ENCODE measurements at places on chromosomes 4 and X.

DNA sequence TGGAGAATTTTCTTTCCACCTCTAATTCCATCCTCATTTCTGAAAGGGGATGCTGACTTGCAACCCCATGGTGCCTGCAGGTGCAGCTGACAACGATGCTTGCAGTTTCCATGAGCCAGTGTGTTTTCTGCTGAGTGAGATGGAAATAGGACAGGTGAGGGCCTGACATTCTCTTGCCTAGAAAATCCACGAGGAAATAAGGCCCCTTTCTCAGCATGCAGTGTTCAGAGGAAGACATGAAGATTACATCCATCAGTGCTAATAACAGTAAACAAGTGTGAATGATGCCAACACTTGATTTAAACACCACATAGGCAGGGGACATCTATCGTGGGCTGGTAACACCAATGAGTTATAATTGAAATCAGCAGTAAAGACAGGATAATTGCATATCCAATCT is 237.3 kb downstream of the NLGN4X start:
- DNase-seq: no peak

DNA sequence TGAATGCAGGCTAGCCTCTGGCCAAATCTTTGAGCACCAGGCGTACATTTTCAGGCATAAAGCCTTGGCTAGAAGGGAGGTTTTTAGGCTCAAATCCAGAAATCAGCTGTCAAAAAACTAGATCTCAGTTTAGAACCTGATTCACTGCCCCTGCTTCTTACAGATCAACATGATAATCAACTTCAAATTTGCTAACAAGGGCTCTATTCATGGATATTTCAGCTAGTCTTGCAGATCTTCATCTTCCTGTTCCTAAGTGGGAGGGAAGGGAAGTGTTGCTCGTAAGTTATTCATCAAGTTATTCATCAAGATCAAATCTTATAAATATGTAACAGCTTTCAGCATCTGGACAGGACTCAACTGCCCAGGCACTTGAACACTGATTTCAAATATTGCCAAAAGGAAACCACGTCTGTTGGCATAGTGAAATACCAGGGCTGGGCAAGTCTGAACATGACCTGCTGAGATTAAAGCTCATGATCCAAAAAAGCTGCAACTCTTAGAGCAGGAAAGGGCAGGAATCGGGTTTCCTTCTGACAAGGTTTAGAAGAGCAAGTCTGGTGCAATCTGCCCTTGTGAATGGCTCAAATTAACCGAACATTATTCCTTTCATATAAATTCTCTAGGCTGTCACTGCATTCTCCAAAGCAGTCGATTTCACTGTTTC is 200.3 kb downstream of the PDGFC start:
- DNase-seq: peak; percentile 29

- DNase-seq: no peak
Observed at GRCh38 chr4:48047896-48048295, 31.3 kb downstream of the NIPAL1 start.

- DNase-seq: no peak
Observed at GRCh38 chrX:131812847-131813825, 210.0 kb upstream of the STK26 start.

DNA sequence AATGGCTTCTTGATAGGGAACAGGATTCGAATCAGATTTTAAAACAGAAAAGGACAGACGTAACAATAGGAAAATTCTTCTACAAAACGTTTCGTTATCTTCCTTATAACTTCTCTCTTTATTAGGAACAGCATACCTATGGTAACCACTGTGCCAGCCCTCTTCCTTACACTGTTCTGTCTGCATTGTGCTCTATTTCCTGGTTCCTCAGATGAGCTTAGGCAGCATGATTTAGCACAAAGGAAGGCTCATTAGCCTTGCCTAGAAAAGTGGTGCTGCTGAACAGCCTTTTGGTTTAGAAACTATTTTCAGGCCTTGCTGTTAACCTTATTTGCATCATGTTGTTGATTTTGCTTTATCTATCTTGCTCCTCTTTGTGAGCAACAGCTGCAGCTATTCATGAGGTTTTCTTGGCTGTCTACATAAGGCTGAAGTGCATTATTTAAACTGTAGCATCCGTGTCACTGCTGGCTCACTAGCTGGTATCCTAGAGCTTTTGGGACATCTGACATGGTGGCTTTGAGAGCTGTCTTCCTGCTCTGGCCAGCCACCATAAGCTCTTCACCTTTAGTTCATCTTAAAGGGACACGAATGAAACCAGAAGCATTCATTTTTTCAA is 69.9 kb upstream of the NRK start:
- no peak for DNase-seq

DNA sequence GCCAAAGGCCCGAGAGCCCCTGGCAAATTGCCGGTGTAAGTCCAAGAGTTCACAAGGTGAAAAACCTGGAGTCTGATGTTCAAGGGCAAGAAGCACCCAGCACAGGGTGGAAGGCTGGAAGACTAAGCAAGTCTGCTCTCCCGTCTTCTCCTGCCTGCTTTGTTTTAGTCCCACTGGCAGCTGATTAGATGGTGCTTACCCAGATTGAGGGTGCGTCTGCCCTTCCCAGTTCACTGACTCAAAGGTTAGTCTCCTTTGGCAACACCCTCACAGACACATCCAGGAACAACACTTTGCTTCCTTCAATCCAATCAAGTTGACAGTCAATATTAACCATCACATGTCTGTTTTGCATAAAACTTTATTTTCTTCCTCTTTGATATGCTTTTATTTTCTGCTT is 157.4 kb downstream of the HS3ST1 start:
- no peak for DNase-seq

GRCh38 chr4:101009471-101009870 is 337.9 kb downstream of the PPP3CA start:
- no peak for DNase-seq

- no peak for DNase-seq
Observed at GRCh38 chr4:170011921-170012628, 14.1 kb downstream of the MFAP3L start.
